ENCODE measurements at places on chromosomes 12 and 14.
A peak's percentile ranks its signal among the peaks of the same experiment; 100 is the strongest.

- peak; percentile 70 for DNase-seq
Measured at GRCh38 chr12:31736472-31736871, 7.7 kb upstream of the AMN1 start.

DNA sequence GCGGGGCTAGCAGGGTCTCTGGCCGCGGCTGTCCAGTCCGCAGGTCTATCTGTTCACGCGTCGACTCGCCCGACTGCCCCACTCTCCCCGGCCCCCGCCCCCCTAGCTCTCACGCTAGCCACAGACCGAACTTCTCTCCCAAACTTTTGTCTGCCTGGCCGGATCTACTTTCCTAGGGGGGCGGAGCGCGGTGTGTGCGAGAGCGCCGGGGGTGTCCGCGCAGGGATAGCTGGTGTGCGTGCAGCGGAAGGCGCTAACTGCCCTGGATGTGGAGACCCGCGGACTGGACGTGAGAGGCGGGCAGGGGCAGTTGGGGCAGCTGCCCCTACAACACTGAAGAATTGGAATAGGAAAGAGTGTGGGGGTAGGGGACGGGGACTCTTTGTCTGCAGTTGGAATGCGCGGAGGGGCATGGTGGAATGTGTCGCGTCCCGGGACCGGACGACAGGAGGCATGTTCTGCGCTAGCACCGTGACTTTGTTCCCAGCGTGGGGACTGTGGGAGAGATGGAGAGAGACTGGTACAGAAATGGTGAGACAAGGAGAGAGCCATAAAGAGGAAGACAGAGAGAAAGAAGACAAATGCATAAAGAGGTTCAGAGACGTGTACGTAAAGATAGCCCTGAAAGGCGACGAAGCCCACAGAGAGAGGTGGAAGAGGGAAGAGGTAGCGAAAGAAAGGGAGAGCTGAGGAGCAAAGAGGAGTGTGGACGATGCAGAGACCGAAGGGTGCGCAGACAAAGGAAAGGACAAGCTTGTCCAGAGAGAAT, at the start of gene AJUBA:
Gene AJUBA (minus strand): TSS at position 75 of the 769 bp plus-strand sequence. CDS start 285 bp downstream, outside the sequence.
- DNase-seq, result peak; percentile 74

GRCh38 chr14:22979748-22980392, 2.5 kb downstream of the AJUBA start:
- DNase-seq, result no peak

GRCh38 chr14:104396682-104397470, 182.7 kb upstream of the C14orf180 start:
- no peak for DNase-seq

DNA sequence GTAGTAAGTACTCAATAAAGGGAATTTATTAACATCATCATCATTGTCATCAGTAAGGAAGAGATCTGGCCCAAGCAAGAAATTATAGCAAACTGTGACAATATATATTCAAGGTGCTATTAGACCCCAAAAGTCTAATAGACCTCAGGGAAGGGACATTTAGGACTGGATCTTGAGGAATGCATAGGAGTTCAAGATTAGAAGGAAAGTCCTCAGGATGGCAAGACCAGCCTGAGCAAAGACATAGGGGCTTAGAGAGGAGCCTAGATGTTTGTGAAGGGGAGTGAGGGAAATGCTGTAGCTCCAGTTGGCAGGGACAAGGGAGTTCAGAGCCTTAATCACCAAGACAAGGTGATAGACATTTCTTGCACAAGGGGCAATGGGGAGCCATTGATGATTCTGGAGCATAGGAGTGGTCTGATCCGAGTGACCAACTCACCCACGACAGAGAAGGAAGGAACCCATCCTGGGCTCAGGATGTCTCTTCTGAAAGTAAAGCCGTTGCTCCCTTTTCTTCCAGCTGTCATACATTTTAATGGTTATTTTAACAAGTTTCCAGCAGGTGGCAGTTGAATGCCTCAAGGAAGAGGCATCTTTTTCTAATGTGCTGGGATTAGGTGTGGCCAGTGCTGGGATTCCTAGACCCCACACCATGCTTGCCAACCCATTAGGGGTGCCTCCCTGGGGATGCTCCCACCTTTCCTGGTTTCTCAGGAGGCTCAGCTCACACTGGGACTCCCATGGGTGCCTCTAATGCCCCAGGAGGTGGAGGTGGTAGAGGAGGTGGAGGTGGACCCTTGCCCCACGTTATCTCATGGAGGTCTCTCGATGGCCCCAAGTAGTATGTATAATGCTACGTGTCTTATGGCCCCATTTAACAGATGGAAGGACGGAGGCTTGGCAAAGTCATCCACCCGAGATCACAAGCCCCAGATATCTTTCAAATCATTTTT, 37.8 kb downstream of the PHETA1 start:
- no peak for DNase-seq

DNA sequence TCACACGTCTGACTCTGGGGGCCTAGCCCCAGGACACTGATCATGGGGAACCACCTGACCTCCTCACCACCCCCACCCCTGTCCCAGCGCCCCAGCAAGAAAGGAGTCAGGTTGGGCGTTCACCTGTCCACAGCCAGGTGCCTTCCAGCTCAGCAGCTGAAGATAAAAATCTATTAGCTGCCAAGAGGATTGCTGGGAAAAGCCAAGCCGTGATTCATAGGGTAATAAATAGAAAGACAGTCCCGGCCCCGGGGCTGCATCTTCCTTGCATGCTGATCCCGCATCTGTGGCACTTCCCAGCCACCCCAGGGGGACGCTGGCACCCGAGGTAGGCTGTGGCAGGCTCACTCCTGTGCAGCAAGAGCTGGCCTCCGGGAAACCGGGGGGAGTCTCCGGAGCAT, 70.2 kb upstream of the NCOR2 start:
- DNase-seq, result no peak

DNA sequence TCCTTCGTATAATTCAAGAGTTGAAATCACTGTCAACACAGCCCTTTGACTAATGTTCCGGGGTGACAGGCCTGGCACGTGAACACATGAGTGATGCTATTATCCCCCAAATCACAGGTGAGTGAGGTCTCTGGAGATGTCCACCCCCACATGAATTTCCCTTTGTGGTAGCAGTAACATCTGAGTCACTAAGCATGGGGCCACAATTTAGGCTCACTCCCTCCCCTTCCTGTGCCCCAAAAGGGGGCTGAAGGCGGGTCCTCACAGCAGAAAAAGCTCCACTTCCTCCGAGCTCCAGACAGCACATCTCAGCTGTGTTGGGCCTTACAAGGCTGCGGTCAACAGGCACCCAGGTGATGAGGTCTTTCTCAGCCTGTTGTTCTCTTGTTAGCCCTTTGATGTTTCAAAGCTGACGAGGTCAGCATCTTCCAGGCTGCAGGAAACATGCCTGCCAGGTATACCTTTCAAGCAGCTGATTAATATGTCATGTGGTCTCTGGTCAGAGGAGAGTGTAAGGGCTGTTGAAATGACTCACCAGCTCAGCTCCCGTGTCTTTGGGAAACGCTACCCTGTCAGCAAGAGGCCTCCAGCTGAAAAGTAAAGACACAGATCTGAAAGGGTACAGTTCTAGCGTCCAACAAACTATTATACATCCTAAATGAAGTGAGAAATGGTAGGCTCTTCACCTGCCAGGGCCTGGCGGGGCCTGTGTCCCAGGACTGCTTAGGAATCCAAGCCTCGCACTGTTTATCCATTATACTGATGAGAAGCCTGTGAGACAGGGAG, 107.3 kb downstream of the ZFP36L1 start:
- DNase-seq, result peak; percentile 44

GRCh38 chr12:3821441-3821840, 51.8 kb downstream of the PARP11 start:
- DNase-seq, result no peak

GRCh38 chr12:8156416-8156815, 399 bp upstream of the ZNF705A start:
- DNase-seq, result no peak

DNA sequence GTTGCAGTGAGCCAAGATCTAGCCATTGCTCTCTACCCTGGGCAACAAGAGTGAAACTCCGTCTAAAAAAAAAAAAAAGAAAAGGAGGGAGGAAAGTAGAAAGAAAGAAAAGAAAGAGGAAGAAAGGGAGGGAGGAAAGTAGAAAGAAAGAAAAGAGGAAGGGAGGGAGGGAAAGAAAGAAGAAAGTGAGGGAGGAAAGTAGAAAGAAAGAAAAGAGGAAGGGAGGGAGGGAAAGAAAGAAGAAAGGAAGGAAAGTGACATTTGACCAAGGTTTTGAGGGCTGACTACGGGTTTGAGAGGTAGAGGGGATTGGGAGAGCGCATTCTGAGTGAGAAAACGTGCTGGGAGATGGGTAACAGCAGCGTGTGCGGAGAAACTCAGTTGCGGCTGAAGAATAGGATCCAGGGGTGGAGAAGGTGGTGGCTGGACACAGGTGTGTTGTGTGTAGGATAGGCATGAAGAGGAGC, 521 bp upstream of the PAPLN start:
- DNase-seq, result no peak
